ENCODE measurements at places on chromosomes 7 and 10. TPM values are rescaled to one million over a fixed set of nuclear protein-coding genes. Genes with fewer than 3 reads are reported as not detected.

GRCh38 chr10:132368881-132369635 lies 27.9 kb upstream of the PWWP2B start:
- no peak for DNase-seq
- peaks cover 6% of the 10 kb centered on the region for H3K4me1 ChIP-seq
- no peak overlapping the region for H3K4me3 ChIP-seq
- H3K27me3 ChIP-seq = no peaks in the 10 kb centered on the region

- H3K4me3 ChIP-seq = no peak overlapping the region
- no peaks in the 10 kb centered on the region for H3K27me3 ChIP-seq
- no peak for DNase-seq
- no peak overlapping the region for H3K27ac ChIP-seq
- peaks cover 50% of the 10 kb centered on the region for H3K4me1 ChIP-seq
- peaks cover 38% of the 10 kb centered on the region for H3K36me3 ChIP-seq
Observed at GRCh38 chr10:113053091-113053490, 103.0 kb downstream of the TCF7L2 start.

- no peaks in the 10 kb centered on the region for H3K27me3 ChIP-seq
- peaks cover 59% of the 10 kb centered on the region for H3K36me3 ChIP-seq
- DNase-seq = no peak
- peaks cover 71% of the 10 kb centered on the region for H3K4me1 ChIP-seq
Observed at GRCh38 chr10:3779158-3779741, 5.8 kb downstream of the KLF6 start.

GRCh38 chr7:149422914-149423301 lies 38.0 kb downstream of the ZNF777 start:
- DNase-seq = no peak
- H3K27me3 ChIP-seq = no peaks in the 10 kb centered on the region
- peaks cover 8% of the 10 kb centered on the region for H3K4me1 ChIP-seq
- no peak overlapping the region for H3K27ac ChIP-seq

DNA sequence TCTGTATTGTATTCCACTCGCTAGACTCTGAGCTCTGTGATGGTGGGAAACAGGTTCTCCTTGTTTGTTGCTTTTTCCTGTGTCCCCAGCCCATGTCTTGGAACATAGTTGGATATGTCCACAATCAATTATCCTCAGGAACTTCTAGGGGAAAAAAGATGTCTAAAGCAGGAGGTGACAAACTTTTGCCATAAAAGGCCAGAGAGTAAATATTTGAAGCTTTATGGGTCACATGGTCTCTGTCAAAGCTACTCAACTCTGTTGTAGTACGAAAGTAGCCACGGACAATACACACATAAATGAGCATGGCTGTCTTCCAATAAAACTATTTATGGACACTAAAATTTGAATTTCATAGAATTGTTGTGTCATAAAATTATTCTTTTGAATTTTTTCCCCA lies 220.5 kb downstream of the CHCHD3 start:
- H3K27ac ChIP-seq = no peak overlapping the region
- H3K4me3 ChIP-seq = no peak overlapping the region
- no peaks in the 10 kb centered on the region for H3K36me3 ChIP-seq

DNA sequence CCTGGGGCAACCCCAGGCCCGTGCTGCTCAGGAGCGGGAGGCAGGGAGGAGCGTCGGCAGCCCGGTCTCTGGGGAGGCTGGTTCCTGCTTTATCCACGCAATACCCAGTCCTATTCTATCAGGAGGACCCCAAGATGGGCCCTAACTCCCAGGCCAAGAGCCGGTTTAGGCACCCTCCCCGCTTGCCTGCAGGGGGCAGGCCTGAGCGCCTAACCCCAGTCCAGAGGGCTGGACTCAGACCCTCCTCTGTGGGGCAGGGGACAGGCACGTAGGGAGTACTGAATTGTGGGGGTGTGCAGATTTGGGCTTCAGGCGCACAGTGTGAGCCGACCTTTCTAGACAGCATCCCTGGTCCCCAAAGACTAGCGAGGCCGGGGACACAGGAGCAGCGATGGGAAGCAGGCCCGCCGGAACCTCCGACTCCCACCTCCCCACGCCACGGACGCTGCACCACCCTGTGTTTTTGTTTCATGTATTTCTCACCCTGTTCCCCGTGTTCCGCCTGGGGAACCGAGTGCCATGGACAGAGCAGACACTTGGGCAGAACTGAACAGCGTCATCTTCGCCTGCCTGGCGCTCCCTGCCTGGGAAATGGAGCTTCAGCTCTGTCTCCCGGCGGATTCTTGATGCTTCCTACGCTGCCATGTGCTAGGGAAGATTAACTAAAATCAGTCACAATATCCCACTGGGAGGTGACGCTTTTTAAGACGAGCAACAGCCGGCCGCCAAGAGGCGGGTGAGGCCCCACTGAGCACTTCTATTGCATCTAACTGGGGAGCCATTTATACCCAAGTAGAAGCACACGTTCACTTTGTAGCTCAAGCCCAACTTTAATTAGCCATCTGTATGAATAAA lies 5.3 kb downstream of the NUDT1 start:
- no peak overlapping the region for H3K4me3 ChIP-seq
- peaks cover 20% of the 10 kb centered on the region for H3K4me1 ChIP-seq
- H3K27me3 ChIP-seq = no peaks in the 10 kb centered on the region
- DNase-seq = no peak
- no peak overlapping the region for H3K27ac ChIP-seq

GRCh38 chr10:71459513-71459912 lies 62.8 kb downstream of the CDH23 start:
- no peaks in the 10 kb centered on the region for H3K36me3 ChIP-seq
- DNase-seq = no peak
- H3K27me3 ChIP-seq = peaks cover 7% of the 10 kb centered on the region
- no peak overlapping the region for H3K4me3 ChIP-seq

DNA sequence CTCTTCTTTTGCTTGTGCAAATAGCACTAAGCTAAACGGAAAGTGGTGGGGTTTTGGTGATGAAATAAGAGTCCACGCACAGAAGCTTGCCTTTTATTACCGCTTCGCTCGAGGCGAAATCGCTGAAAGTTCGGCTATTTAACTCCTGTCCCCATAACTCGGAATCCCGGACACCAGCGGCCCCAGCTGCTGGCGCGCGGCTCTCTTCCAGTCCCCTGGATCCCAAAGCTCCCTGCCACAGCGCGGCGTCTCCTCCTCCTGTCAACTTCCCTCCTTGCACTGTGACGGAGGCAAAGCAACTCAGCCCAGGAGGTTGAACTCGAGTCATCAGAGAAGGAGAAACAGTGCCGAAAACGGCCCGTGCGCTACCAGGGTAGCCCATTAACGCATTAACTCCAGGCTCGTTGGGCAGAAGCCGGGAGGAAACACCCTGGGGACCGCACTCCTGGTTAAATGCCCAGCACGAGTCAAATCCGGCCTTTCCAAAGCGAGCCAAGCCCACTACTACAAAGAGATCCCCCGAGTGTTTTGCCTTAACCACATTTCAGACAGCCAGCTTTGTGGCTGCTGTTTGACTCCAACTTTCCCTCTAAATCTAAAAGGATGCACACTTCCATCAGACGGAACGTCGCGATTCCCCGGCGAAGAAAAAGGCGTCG lies 1.3 kb downstream of the SEMA3D start:
- H3K36me3 ChIP-seq = no peaks in the 10 kb centered on the region
- H3K4me1 ChIP-seq = peaks cover 8% of the 10 kb centered on the region
- DNase-seq = no peak
- no peak overlapping the region for H3K27ac ChIP-seq
- peak overlapping the region; percentile 66 for H3K4me3 ChIP-seq

- H3K4me3 ChIP-seq = no peak overlapping the region
- H3K4me1 ChIP-seq = no peaks in the 10 kb centered on the region
- H3K27me3 ChIP-seq = no peaks in the 10 kb centered on the region
- DNase-seq = no peak
Observed at GRCh38 chr10:56135828-56136227, 225.2 kb downstream of the ZWINT start.

DNA sequence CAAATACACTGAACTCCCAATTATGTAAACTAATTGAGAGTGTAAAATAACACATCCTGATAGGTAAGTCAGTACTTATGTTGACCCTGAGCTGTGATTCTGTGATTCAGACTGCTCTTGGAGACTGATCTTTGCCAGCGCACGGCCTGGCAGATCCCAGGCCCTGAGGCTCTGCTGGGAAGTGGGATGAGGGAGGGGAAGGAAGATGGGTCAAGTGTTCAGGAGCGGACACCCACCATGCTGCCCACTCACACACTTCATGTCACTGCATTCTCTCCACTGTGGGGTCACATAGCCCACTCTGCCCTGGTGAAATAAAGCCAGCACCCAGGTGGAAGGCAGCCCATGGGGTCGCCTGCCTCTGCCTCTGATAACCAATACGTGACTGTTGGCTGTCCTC lies 226.2 kb downstream of the TNS3 start:
- no peak overlapping the region for H3K4me3 ChIP-seq
- no peak overlapping the region for H3K27ac ChIP-seq
- no peaks in the 10 kb centered on the region for H3K36me3 ChIP-seq
- no peaks in the 10 kb centered on the region for H3K27me3 ChIP-seq
- no peaks in the 10 kb centered on the region for H3K4me1 ChIP-seq
- no peak for DNase-seq

- H3K36me3 ChIP-seq = no peaks in the 10 kb centered on the region
- no peak for DNase-seq
- no peak overlapping the region for H3K4me3 ChIP-seq
- H3K27ac ChIP-seq = no peak overlapping the region
- H3K27me3 ChIP-seq = no peaks in the 10 kb centered on the region
Observed at GRCh38 chr7:70523989-70524351, 608.0 kb upstream of the GALNT17 start.

GRCh38 chr7:127632276-127632910 lies 14.5 kb upstream of the PAX4 start:
- H3K4me1 ChIP-seq = peaks cover 17% of the 10 kb centered on the region
- H3K36me3 ChIP-seq = no peaks in the 10 kb centered on the region
- H3K4me3 ChIP-seq = no peak overlapping the region
- DNase-seq = no peak
- H3K27ac ChIP-seq = no peak overlapping the region

DNA sequence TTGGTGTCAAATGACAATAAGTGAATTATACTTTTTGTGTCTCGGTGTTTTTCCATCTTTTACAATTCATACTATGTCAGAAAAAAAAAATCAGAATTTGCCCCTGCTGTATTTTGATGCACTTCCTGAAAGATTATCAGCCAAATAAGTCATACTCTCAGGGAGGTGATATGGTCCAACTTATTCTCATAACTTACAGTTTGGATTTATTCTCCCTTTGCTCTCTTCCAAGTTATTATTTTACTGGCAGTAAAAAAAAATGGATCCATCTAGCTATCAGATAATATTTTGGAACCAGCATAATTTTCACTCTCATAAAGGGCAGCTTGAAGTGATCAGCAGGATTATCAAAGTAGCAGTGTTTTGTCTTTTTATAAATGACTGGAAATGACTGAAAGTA lies 337.1 kb downstream of the BMPER start:
- H3K36me3 ChIP-seq = no peaks in the 10 kb centered on the region
- no peak overlapping the region for H3K27ac ChIP-seq
- H3K4me3 ChIP-seq = no peak overlapping the region

DNA sequence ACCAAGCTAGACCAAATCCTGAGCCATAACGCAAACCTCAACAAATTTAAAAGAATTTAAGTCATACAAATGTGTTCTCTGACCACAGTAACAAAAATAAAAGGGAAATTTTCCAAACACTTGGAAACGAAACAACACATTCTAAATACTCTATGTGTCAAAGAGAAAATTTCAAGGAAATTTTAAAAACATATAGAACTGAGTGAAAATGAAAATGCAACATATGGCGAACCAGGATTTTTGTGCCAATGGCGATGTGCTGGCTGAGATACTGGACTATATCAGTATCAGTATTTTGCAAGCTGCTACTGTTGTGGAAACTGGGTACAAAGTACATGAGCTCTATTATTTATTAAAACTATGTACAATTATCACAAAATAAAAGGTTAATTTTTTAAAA lies 34.1 kb downstream of the KNDC1 start:
- no peaks in the 10 kb centered on the region for H3K4me1 ChIP-seq
- H3K27me3 ChIP-seq = no peaks in the 10 kb centered on the region
- no peaks in the 10 kb centered on the region for H3K36me3 ChIP-seq
- no peak for DNase-seq
- no peak overlapping the region for H3K4me3 ChIP-seq

DNA sequence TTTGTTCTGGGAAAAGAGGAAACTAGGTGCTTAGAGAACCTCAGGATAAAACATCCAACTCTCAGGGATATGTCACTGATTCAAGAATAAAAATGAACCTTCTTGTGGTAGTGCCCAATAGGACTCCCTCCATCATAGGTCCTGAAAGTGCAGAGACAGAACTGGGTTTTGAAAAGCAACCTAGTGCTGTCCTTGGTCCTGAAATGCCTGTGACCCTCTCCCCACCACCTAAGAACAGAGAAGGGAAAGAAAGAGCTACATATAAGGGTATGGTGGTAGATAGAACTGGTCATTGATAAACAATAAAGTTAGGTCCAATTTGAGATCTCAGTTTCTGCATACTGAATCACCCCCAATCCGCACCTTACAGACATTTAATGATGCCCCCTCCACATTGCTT lies 953.3 kb downstream of the XPNPEP1 start:
- H3K36me3 ChIP-seq = no peaks in the 10 kb centered on the region
- no peak overlapping the region for H3K27ac ChIP-seq
- no peaks in the 10 kb centered on the region for H3K27me3 ChIP-seq
- no peaks in the 10 kb centered on the region for H3K4me1 ChIP-seq

GRCh38 chr10:4199196-4199595 lies 414.2 kb upstream of the KLF6 start:
- H3K27ac ChIP-seq = no peak overlapping the region
- H3K36me3 ChIP-seq = no peaks in the 10 kb centered on the region
- peaks cover 7% of the 10 kb centered on the region for H3K4me1 ChIP-seq
- no peak overlapping the region for H3K4me3 ChIP-seq

DNA sequence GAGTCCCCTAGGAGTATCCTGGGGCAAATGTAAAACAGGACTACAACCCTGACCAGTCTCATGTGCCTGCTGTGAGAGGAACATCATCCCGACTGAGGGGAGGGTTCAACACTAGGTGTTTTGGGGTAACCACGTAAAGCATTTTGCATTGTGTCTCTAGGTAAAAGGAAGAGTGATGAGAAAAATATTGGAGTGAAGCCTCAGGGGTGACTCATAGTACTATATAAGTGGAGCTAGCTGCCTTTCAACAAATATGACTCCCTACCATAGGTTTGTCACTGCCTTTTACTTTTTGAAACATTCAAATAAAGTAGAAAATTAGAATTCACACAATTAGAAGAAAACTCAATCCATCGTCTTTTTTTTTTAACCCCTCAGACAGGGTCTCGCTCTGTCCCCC lies 2.6 kb upstream of the CAMK2G start:
- H3K4me3 ChIP-seq = no peak overlapping the region
- H3K27me3 ChIP-seq = no peaks in the 10 kb centered on the region
- no peaks in the 10 kb centered on the region for H3K36me3 ChIP-seq
- peaks cover 55% of the 10 kb centered on the region for H3K4me1 ChIP-seq
- H3K27ac ChIP-seq = no peak overlapping the region

The KIF11 gene
- 33.8 TPM for total RNA-seq

The MALRD1 gene
- total RNA-seq = not detected

The CUBN gene
- total RNA-seq = 1.2 TPM

The EPHA1 gene
- 29.9 TPM for total RNA-seq

The BLNK gene
- total RNA-seq = 0.59 TPM

The LIPM gene
- total RNA-seq = not detected

The MSMB gene
- total RNA-seq = not detected

The TAF6 gene
- total RNA-seq = 67.4 TPM

The CFAP70 gene
- 2.9 TPM for total RNA-seq

Measured in HCT116 (cell line).